Fibroblast of pulmonary artery (primary cell): ENCODE measurements at places on chromosomes 4 and X.

- DNase-seq = peak; percentile 77
These were observed 1.3 kb downstream of the SMIM20 start for GRCh38 chr4:25915353-25915705.

DNA sequence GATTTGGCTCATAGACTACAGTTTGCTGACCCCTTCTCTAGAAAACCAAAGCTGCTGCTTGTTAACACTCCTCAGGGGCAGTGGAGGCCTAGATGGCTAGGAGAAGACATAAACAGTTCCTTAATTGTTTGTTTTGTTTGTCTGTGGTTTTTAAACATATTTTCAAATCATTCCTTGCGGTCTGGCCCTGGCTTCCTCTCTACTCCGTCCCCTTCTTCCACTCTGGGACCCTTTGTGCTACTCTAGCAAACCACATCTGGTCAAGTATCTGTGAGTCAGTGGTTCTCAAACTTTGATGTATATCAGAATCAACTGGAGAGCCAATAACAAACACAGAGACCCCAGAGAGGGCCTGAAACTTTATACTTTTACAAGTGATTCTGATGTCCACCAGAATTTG lies 36.1 kb downstream of the FRMPD4 start:
- DNase-seq = no peak

- DNase-seq = no peak
These were observed 97.8 kb downstream of the WFS1 start for GRCh38 chr4:6367371-6367851.

- no peak for DNase-seq
These were observed 74.4 kb upstream of the IRF2 start for GRCh38 chr4:184548648-184549341.

- DNase-seq = no peak
These were observed 28.1 kb downstream of the SLC16A2 start for GRCh38 chrX:74449322-74449936.

GRCh38 chr4:112361181-112361791 lies 64.1 kb downstream of the ALPK1 start:
- DNase-seq = peak; percentile 7

DNA sequence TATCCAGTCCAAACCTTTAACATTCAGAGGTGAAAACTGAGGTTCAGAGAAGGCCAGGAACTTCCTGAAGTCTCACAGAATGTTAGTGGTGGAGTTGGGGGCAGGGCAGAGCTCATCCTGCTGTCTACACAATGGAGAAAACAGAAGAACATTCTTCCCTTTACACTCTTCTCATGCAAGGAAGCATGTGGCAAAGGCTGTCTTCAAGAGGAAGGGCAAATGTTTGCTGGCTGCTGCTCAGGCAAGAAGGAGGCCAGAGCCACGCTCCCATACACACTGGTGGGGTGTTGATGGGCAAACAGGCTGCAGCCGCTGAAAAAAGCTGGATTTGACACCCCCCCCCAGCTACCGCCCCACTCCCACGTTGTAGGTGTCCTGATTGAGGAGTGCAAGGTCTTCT lies 32.5 kb downstream of the HMGB3 start:
- DNase-seq = no peak

- DNase-seq = peak; percentile 4
These were observed 2.9 kb downstream of the GNRHR start for GRCh38 chr4:67751260-67751659.

DNA sequence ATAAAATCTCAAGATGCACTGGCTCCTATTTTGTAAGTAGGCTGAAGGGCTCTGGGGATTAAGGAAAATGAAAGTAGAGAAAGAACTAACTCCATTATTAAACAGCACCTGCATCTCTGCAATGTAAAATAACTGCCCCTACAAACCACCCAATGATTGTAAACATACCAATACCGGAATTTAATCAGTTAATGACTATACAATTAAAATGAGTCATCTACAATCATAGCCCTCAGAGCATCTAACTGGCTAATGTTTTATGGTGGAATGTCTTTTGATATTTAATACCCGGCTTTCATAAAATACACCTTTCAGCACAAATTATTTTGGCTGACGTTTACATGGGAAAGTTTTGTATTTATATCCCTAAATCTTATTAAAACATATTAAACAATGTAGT lies 142.3 kb downstream of the PAPSS1 start:
- no peak for DNase-seq

- no peak for DNase-seq
These were observed 49.7 kb upstream of the SLC16A2 start for GRCh38 chrX:74371425-74372222.
